ENCODE measurements at places on chromosomes 6 and 20. TPM values are rescaled to one million over a fixed set of nuclear protein-coding genes. Genes with fewer than 3 reads are reported as not detected.

GRCh38 chr6:14109411-14109826 is 8.2 kb upstream of the CD83 start:
- H3K27me3 ChIP-seq = no peaks in the 10 kb centered on the region
- peak overlapping the region; percentile 76 for H3K27ac ChIP-seq
- H3K36me3 ChIP-seq = no peaks in the 10 kb centered on the region
- H3K4me1 ChIP-seq = peaks cover 27% of the 10 kb centered on the region

DNA sequence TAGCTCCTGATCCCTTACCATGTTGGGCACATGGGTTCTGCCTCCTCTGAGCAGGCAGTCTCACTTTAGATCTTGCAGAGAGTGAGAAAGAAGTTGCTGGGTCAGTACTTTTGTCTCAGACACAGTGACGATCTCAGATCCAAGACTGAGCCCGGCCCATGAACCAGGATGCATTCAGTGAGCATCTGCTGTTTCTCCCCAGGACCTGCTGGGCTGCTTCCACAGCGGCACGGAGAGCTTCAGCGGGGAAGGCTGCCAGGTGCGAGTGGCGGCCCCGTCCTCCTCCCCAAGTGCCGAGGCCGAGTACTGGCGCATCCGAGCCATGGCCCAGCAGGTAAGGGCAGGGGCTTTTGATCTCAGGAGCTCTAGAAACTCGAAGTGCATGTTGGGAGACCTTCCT is 53.9 kb upstream of the SMIM28 start:
- no peak for DNase-seq
- H3K36me3 ChIP-seq = no peaks in the 10 kb centered on the region
- H3K27ac ChIP-seq = no peak overlapping the region
- H3K4me1 ChIP-seq = no peaks in the 10 kb centered on the region
- 0 out of 3 replicates have a peak, but pooled peaks cover 5% of the 10 kb centered on the region for H3K27me3 ChIP-seq
- no peak overlapping the region for H3K4me3 ChIP-seq

DNA sequence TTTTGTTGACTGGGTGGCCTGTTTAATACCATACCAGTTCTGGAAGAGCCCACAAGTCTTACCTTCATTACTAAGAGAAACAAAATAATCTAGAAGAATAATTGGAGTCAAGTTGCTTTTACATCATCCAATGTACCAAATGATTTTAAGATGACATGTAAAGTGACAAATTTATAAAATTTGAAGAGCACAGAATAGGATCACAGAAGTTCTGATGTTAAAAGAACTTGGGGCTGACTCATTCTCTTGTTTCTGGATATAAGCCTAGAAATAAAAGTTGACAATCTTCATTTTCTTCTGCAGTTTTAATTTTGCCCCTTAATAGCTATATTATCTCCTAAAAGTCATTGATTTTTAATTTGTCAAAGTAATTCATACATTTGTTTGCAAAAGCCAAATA is 317.5 kb upstream of the MARCKS start:
- no peaks in the 10 kb centered on the region for H3K27me3 ChIP-seq
- no peak overlapping the region for H3K27ac ChIP-seq
- no peaks in the 10 kb centered on the region for H3K4me1 ChIP-seq
- no peaks in the 10 kb centered on the region for H3K36me3 ChIP-seq
- no peak for DNase-seq
- H3K4me3 ChIP-seq = no peak overlapping the region

- no peak overlapping the region for H3K27ac ChIP-seq
- no peaks in the 10 kb centered on the region for H3K27me3 ChIP-seq
Observed at GRCh38 chr6:132275066-132275970, 126.0 kb downstream of the MOXD1 start.

- no peak overlapping the region for H3K4me3 ChIP-seq
- no peaks in the 10 kb centered on the region for H3K36me3 ChIP-seq
- H3K27ac ChIP-seq = no peak overlapping the region
- DNase-seq = peak; percentile 38
- H3K27me3 ChIP-seq = peaks cover 14% of the 10 kb centered on the region
Observed at GRCh38 chr20:47764154-47764733, 21.0 kb downstream of the SULF2 start.

DNA sequence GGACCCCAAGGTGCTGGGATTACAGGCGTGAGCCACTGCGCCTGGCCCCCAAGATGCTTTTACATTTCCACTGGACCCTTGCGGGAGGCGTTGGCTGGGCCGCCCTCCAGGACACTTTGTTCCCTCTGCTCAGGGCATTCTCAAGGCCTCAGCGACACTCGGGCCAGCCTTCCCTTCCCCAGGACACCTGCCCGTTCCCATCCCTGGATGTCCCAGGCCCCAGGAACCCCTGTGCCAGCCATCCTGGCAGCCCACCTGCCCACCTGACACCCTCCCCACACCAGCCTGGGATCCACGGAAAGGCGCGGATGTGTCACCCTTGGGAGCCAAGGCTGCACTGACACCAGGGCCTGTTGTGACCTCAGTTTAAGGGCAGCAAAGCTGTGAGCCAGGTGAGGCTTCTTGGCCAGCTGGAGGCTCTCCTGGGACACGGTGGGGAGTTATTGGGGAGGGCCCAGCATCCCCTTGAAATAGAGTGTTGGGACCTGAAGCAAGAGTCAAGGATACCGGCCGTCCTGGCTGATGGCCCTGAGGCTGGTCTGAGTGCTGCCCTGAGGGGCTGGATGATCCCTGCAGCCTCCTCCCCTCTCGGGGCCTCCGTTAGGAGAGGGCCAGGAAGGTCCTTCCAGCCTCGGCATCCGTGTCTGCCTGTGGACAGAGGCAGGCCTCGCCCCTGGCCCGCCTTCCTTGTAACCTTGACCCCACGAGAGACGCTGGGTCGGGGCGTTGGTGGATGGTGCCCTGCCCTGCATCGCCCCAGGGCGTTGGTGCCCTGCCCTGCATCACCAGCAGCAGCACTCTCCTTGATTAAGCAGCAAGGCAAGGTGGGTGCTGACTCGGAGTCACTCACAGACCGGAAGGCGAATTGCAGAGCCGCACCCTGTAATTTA is 84.2 kb upstream of the BHLHE23 start:
- DNase-seq = no peak
- H3K27ac ChIP-seq = no peak overlapping the region
- peaks cover 9% of the 10 kb centered on the region for H3K4me1 ChIP-seq
- H3K27me3 ChIP-seq = peaks cover 96% of the 10 kb centered on the region
- no peaks in the 10 kb centered on the region for H3K36me3 ChIP-seq

DNA sequence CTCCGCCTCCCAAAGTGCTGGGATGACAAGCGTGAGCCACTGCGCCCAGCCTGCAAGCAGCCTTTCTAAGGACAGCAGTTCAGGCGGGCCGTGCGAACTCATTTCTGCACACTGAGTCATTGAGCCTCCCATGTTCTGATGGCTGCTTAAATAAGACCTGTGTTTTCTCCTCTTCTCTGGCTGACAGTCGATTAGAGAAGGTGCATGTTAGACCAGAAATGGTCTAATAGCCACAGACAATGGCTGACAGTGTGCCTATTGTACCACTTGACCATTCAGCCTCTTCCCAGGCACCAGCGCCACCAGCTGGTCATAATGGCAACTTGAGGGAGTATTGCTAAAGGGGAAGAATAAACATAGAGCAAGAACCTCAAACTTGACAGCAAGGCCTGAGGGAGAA is 6.2 kb downstream of the CST11 start:
- DNase-seq = peak; percentile 62
- H3K4me3 ChIP-seq = no peak overlapping the region
- H3K4me1 ChIP-seq = no peaks in the 10 kb centered on the region
- H3K36me3 ChIP-seq = no peaks in the 10 kb centered on the region

GRCh38 chr6:106117579-106117978 is 31.4 kb downstream of the PRDM1 start:
- DNase-seq = no peak
- no peaks in the 10 kb centered on the region for H3K36me3 ChIP-seq
- no peak overlapping the region for H3K27ac ChIP-seq

DNA sequence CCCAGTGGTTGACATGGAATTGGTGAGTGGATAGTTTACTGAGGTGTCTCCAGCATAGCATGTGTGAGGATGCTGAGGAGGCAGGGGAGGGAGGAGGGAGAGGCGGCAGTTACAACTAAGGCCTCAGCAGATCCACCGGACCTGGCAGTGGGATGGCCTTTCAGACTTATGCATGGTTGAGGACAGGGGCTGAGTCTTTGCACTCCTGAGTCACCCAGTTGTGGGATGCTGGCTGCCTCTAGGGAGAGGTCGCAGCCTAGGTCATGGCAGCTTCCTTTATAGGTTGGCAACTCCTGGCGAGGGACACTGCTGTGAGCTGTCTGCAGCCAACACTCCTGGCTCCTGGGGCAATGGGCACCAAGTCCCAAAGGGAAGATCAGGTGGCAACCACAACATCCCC is 380.3 kb downstream of the PREX1 start:
- no peak overlapping the region for H3K27ac ChIP-seq
- no peaks in the 10 kb centered on the region for H3K4me1 ChIP-seq
- H3K27me3 ChIP-seq = no peaks in the 10 kb centered on the region
- no peak for DNase-seq

DNA sequence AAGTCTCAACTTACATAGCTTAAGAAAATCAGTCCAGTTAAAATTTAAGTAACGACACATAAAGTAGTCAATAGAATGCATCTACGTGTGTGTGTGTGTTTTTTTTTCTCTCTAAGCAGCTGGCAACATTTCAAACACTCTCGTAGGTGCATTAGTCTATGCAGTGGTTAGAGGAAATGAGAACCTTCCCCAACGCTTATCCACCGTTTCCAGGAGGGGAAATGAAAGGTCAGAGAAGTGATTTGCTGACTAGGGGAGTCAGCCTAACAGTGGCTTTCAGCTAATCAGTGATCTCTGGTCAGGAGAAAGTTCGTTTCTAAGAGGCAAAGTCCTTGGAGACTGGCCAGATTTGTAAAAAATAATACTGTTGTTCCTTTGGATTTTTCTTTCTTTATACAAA is 806.6 kb downstream of the C6orf118 start:
- no peak for DNase-seq
- no peak overlapping the region for H3K27ac ChIP-seq
- H3K4me1 ChIP-seq = no peaks in the 10 kb centered on the region
- no peak overlapping the region for H3K4me3 ChIP-seq
- H3K36me3 ChIP-seq = no peaks in the 10 kb centered on the region

DNA sequence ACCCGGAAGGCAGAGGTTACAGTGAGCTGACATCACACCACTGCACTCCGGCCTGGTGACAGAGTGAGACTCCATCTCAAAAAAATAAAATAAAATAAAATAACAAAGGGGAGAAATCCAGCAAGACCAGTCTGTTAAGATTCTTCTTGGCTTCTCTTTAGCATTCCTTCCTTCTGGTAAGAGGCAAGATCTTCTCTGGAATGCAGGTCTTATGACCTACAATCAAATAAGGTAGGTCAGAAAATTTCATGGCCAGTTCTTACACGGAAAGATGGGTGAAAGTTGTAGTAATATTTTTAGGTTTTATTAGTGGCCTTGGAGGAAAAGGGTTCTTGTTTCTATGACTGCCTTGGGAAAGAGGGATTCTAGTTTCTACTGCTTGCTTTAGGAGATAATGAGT is 180.9 kb downstream of the FUT9 start:
- H3K36me3 ChIP-seq = no peaks in the 10 kb centered on the region
- H3K4me1 ChIP-seq = no peaks in the 10 kb centered on the region
- no peak for DNase-seq
- H3K4me3 ChIP-seq = no peak overlapping the region

- H3K36me3 ChIP-seq = peaks cover 2% of the 10 kb centered on the region
- no peaks in the 10 kb centered on the region for H3K4me1 ChIP-seq
Observed at GRCh38 chr6:73639040-73639439, 14.8 kb downstream of the SLC17A5 start.

- no peak overlapping the region for H3K4me3 ChIP-seq
- H3K36me3 ChIP-seq = no peaks in the 10 kb centered on the region
- DNase-seq = no peak
- H3K27me3 ChIP-seq = no peaks in the 10 kb centered on the region
Observed at GRCh38 chr20:54766483-54766882, 291.1 kb downstream of the DOK5 start.

DNA sequence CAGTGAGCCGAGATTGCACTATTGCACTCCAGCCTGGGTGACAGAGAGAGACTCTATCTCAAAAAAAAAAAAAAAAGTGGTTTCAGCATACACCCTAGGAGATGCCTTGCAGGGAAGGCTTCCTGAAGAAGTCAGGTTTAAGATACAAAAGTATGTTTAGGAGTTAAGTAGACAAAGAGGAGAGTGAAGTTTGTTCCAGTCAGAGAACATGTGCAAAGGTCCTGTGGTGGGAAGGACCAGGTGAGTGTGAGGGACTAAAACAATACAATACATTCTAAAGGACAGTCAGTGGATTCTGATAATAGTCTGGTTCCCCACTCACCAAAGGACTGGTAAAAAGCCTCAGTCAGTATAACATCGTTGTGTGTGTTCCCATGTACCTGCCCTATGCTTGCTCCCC is 299.3 kb downstream of the HIVEP2 start:
- DNase-seq = no peak
- H3K27me3 ChIP-seq = 0 out of 2 replicates have a peak, but pooled peaks cover 4% of the 10 kb centered on the region
- H3K4me3 ChIP-seq = no peak overlapping the region
- no peaks in the 10 kb centered on the region for H3K4me1 ChIP-seq
- no peaks in the 10 kb centered on the region for H3K36me3 ChIP-seq
- H3K27ac ChIP-seq = no peak overlapping the region

DNA sequence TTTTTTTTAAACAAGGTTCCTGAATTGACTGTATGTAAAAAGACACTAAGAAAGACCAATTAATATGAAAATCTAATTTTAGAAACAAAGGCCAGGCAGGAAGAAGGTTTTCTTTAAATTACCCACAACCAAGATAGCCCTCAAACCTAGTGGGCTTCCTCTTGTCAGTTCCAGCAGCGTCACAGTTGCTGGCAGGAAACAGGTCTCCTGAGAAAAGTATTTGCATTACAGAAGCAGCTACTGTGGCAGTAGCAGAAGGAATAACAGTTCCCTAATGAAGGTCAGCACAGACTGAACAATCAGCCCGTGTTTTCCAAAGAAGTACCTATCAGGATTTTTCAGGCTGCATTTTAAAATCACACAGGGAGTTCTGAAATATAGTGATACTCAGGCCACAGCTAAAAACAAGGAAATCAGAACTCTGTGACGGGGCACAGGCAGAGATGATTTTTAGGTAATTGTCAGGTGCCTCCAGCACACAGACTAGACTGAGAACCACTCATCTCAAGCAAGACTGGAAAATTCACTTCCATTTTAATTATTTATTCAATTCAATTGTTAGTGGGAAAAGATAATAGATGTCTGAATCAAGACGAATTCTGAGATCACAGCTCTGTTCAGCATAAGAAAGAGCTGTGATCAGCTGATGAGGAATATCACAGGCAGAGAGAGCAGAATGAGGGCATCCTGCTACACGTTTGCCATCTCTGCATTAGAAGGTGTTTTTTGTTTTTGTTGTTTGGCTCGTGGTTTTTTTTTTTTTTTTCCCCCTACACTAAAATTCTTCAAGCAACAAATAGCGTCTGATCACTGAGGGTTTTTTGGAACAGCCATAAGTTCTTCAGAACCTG is 230.5 kb upstream of the KHDRBS2 start:
- no peak for DNase-seq
- H3K36me3 ChIP-seq = no peaks in the 10 kb centered on the region
- no peak overlapping the region for H3K27ac ChIP-seq
- no peaks in the 10 kb centered on the region for H3K4me1 ChIP-seq
- no peak overlapping the region for H3K4me3 ChIP-seq

Gene RPP21
- 159 TPM for total RNA-seq

Gene CTSZ
- total RNA-seq = 84.7 TPM

Gene SLC2A10
- 0.58 TPM for total RNA-seq

All from K562 (cell line).